ENCODE measurements at places on chromosomes 2 and 18.

- no peak for DNase-seq
These were observed 252.0 kb downstream of the DYSF start for GRCh38 chr2:71705171-71705960.

GRCh38 chr2:236653863-236654262 lies 84.2 kb downstream of the ACKR3 start:
- no peak for DNase-seq

- DNase-seq = no peak
These were observed 43.4 kb downstream of the FAM98A start for GRCh38 chr2:33555681-33556080.

DNA sequence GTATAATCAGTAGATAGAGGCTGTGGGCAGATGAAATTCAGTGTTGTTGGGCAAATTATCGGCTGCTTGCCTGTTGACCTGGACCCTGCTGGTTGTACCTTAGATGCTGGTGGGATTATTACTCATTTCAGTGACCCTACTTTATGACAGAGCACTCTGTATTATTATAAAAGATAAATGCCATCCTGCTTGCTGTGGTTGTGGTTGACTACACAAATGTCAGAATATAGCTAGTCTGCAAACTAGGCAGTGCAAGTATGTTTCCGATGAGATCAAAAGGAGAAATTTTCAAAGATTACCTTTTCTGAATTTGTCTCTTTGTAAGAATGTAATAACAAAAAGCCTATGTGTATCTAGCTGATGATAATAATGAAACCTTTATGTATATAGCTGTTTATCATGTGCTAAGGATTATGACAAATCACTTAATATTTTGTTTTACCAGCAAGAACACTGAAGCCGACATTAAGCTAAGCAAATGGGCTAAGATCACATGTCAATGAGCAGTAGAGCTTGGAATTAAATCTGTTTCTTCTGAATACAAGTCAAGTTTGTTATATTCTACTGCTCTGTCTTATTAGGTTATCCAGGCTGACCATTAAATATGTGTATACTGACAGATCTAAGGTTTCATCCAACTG lies 219.2 kb downstream of the CAMKMT start:
- no peak for DNase-seq

- DNase-seq = no peak
These were observed 92.0 kb upstream of the GULP1 start for GRCh38 chr2:188199716-188200128.

- DNase-seq = no peak
These were observed 249.9 kb downstream of the SH3BP4 start for GRCh38 chr2:235201756-235202155.

- DNase-seq = no peak
These were observed 25.8 kb downstream of the KCNJ3 start for GRCh38 chr2:154724194-154724797.

DNA sequence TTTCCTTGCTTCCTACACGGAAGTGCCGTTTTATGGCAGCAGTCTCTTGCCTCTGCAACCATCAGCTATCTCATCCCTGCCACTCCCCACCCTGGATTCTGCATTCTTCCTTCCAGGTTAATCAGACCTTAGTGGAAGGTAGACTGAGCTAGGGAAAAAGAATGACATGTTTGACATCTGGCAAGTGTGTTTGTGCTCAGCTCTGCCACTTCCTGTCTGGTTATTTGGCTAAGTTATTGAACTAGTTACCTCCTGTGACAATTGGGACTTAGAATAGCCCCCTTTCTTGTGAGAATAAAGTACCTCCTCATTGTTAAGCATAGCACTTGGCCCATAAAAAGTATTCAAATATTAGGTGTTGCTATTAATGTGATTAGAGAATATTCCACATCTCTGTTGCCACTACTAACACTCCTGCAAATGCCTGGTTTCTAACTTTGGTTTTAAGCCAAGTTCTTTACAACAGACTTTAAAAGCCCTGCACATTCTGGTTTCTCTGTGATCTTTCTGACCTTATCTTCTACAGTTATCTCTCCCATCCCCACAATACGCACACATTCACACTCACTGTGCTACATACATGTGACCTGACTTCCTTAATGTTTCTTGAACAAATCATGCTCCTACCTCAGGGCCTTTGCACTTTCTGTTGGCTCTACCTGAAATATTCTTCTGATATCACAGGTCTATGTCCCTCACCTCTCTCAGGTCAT lies 10.8 kb upstream of the MAPRE2 start:
- no peak for DNase-seq

- DNase-seq = no peak
These were observed 172.8 kb upstream of the RBMS1 start for GRCh38 chr2:160666154-160667060.

DNA sequence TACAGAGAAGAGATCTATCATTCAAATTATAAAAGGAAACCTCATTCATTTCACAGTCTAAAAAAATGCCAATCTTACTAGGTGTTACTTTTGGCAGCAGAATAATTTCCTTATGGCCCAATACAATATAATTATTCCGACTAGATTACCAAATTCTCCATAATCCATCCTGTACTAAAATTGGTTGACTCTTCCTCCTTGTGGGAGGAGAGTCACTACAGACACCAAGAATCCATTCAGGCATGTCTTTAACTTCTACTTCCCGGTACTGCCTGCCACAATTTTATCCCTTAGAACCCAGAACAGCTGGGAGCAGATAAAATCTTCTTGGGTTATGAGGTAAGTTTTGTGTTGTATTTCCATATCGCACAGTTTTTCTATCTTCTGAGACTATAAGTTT lies 9.9 kb downstream of the FARSB start:
- no peak for DNase-seq
